Natural killer cell (primary cell): ENCODE measurements at places on chromosomes 5 and 9. TPM values are rescaled to one million over a fixed set of nuclear protein-coding genes. Genes with fewer than 3 reads are reported as not detected.

The ATP10B gene
- total RNA-seq, result not detected

The FKBP15 gene
- 35.9 TPM for total RNA-seq

DNA sequence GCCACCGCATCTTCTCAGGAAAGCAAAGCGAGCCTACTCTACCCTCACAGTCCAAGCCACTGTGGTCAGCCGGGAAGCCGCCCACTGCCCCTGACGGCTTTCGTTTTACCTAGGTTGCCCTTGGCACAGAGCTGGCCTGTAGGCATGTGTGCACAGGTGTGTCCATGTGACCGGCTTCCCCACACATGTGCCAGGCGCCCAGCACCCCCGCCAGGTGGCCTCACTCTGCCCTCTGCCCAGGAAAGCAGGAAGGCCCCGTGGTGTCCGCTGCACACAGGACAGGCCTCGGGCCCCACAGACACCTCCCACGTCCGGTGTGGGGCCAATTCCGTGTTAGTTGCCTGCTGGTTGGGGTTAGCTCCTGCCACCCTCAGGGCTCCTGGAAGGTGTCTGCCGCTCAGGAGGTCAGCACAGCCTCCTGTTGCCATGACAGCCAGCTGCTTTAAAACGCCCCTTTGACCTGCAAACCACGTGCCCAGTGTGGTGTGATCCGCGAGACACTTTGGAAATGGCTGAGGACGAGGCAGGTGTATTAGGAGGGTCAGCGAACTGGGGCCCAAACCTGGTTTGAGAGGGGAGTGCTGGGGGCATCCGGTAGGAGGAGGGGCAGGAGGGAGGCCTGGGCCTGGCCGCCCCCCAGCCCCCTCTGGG is 28.7 kb downstream of the TPPP start:
- DNase-seq, result no peak

- no peak for DNase-seq
Observed at GRCh38 chr5:169873642-169874041, 106.7 kb downstream of the INSYN2B start.

DNA sequence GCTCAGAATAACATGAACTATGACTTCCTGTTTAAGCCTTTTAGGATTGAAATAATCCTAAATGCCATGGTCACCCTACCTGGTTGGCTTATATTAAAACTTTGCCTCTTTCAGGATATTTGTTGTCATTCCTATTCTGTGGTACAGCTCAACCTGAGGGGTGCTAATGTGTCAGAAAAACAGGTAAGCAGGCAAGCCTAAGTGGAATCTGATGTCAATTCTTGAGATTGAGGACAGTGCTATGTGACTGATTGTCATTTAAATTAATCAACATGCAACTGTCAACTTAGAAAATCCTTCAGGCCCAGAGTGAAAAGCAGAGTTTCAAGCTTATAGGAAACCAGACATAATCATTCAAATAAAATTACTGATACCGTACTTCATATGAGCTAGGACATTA is 2.6 kb upstream of the RORB start:
- no peak for DNase-seq

DNA sequence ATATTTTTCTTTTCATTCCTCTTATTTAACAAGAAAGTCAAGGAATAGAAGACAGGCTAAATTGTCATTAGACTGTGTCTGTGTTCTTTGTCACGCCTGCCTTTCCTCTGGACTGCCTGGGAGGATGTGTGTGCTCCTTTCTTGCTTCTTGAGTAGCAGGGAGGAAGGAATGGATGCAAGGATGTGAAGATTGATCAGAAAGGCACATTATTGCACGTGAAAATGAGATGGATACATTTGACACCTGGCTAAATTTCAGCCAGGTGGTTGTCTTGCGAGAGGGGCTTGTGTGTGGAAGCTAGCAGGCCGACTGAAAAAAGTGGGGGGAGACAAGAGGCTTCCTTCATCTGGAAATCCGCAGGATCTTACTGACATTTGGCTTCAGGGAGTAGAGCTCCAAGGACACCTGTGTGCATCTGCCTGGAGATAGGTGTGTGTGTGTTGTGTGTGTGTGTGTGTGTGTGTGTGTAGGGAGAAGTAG is 200.1 kb downstream of the MEF2C start:
- DNase-seq, result no peak

The STK32A gene
- not detected for total RNA-seq

DNA sequence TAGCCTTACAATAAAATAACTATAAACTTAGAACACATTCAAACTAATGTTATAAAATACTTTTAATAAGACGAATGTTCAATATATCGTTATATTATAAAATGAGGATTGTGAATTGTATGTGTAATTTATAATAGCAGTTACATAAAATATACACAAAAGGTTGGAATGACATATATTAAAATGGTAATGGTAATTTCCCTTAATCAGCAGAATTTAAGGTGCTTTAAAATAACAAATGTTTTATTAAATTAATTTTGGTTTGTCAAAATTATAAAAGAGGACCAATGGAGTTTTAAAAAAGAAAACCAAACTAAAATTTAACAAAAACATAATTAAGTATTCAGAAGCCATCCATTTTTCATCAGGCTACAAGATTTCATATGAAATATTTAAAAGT is 164.3 kb upstream of the PRDM9 start:
- DNase-seq, result no peak

DNA sequence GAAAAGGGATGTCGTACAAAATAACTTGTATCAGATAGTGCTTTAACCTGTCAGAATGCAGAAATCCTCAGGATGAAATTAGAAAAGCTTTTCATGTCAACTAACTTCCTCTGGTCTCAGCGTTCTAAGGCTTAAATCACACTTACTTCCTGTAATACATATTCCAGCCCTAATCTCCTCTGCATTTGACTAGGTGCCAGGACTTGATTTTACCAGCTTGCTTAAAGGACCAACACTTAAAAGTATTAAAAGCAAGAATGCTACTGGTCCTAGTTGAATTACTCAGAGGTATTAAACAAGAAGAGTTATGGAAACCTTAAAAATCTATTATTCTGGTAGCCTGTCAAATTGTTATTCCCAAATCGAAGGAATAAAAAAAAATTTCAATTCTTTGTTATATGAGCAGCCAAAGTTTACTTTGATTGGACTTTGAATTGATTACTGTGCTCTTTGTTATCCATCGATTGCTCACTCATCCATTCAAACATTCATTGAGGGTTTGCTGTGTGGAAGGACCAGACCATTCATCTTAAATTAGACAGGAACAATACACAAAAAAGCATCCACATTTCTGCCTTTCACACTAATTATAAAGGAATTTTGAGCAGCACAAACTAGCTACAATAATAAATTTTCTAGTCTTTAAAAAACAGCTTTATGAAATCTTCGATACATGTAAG is 108.7 kb downstream of the MUSK start:
- DNase-seq, result no peak

The ENHO gene
- 1.7 TPM for total RNA-seq

GRCh38 chr5:83375049-83375745 is 96.3 kb upstream of the VCAN start:
- DNase-seq, result no peak

DNA sequence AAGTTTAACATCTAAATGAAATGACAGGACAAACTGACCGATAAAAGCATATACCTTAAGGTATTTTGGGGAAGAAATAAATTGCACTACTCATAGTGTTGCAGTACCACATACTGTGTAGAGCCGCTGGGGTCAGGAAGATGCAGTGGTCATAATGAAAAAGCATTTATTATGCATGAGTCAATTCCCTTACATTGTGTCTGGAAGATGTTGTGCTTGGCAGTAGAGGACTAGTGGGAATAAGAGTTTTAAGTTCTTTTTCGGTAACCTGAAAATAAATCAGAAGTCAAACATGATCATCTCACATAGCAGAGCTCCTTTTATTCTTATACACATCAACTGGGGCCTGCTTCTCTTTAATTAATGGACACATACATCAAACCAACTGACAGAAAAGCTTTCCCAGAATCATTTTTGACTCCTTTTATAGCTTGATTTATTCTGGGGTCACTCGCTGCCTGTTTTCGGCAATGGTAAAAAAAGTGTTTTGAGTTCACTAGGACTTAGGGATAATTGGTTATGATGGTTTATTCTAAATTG is 262.5 kb upstream of the CHD1 start:
- no peak for DNase-seq
